ENCODE measurements at places on chromosomes 3 and 15. TPM values are rescaled to one million over a fixed set of nuclear protein-coding genes. Genes with fewer than 3 reads are reported as not detected.

The NDUFB5 gene
- 304 TPM for total RNA-seq

DNA sequence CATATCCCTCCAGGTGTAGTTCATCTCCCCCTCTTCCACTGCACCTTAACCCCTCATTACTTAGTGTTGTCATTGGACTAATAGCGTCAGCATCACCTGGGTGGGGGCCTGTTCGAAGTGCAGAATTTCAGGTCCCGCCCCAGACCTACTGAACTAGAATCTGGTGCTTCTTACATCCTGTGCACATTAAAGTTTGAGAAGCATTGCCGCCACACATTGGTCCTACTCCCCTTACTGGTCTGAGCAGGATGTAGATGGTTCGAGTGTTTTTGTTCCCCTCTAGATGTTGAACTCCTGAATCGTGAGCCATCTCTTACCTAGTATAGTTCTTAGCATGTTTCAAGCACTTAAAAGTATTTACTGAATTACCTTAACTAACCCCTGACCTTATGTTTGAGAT lies 13.2 kb downstream of the KLHL18 start:
- H3K4me1 ChIP-seq: no peaks in the 10 kb centered on the region
- no peak overlapping the region for H3K4me3 ChIP-seq
- no peaks in the 10 kb centered on the region for H3K27me3 ChIP-seq
- DNase-seq: no peak
- H3K27ac ChIP-seq: no peak overlapping the region

- no peak overlapping the region for H3K27ac ChIP-seq
- DNase-seq: no peak
- no peaks in the 10 kb centered on the region for H3K4me1 ChIP-seq
- H3K4me3 ChIP-seq: no peak overlapping the region
- no peaks in the 10 kb centered on the region for H3K27me3 ChIP-seq
These were observed 28.1 kb downstream of the LSAMP start for GRCh38 chr3:116417151-116417550.

DNA sequence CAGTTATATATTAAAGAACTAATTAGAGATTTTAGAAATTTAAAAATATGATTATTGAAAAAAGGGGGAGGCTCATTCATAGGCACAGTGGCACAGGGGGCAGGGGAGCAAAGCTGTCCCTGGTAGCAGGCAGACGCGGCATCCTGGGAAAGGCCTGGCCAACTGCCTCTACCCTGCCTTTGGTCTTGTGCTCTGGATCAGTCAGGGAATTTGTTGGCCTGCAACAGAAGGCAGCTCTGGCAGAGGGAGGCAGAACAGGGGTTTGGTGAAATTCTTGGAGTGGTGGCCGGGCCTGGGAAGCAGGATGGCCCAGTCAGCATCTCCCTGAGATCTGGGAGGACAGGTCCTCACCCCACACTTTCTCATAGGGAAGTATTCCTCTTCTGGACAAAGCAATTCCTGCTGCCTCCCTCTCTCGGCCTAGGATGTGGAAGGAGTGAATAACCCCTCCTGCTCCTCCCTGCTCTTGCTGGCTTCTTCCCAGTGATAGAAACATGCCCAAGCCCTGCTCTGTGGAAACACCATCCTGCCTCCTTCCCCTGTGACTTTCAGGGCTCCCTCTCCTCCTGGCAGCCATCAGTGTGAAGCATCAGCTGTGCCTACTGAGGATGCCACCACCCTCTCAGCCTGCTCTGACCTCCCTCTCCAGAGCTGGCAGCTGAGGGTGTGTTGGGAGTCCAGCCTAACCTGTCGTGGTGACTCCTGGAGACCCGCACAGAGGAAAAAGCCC lies 26.9 kb downstream of the PRR20G start:
- H3K36me3 ChIP-seq: no peaks in the 10 kb centered on the region
- H3K27ac ChIP-seq: no peak overlapping the region
- no peaks in the 10 kb centered on the region for H3K4me1 ChIP-seq
- H3K4me3 ChIP-seq: no peak overlapping the region
- no peaks in the 10 kb centered on the region for H3K27me3 ChIP-seq

GRCh38 chr3:42025370-42026138 lies 63.7 kb upstream of the ULK4 start:
- H3K4me1 ChIP-seq: no peaks in the 10 kb centered on the region
- H3K4me3 ChIP-seq: no peak overlapping the region
- no peaks in the 10 kb centered on the region for H3K27me3 ChIP-seq

GRCh38 chr3:45545476-45545875 lies 49.1 kb upstream of the LIMD1 start:
- H3K36me3 ChIP-seq: no peaks in the 10 kb centered on the region
- H3K27ac ChIP-seq: peak overlapping the region; percentile 50
- no peaks in the 10 kb centered on the region for H3K27me3 ChIP-seq
- no peak overlapping the region for H3K4me3 ChIP-seq

DNA sequence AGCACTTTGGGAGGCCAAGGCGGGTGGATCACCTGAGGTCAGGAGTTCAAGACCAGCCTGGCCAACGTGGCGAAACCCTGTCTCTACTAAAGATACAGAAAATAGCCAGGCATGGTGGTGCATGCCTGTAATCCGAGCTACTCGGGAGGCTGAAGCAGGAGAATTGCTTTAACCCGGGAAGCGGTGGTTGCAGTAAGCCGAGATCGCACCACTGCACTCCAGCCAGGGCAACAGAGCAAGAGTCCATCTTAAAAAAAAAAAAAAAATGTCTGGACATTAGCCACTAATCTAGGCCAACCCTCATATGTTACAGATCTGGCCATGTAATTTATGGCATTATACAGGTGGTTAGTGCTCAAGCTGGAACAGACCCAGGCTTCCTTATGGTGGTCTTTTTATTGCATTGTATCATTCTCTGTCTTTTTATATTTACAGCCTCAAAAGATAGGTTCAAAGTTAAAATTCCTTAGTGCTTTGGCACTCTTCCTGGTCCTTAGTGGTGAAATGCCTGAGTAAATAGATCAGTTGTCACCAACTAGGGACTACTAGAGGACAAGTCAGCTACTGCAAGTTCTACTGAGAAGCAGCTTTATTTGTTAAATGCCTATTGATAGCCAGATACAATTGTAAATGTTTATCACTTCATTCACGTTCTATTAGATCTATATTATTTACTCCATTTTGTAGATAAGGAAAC lies 16.0 kb downstream of the STARD9 start:
- H3K27me3 ChIP-seq: no peaks in the 10 kb centered on the region
- H3K4me3 ChIP-seq: no peak overlapping the region
- H3K27ac ChIP-seq: no peak overlapping the region
- no peak for DNase-seq
- H3K4me1 ChIP-seq: peaks cover 50% of the 10 kb centered on the region

The PDCD10 gene
- total RNA-seq: 40.5 TPM

The NEDD4 gene
- 10.0 TPM for total RNA-seq

GRCh38 chr3:135706758-135707375 lies 258.7 kb upstream of the PPP2R3A start:
- H3K4me3 ChIP-seq: no peak overlapping the region
- no peak overlapping the region for H3K27ac ChIP-seq
- H3K4me1 ChIP-seq: no peaks in the 10 kb centered on the region
- no peaks in the 10 kb centered on the region for H3K27me3 ChIP-seq

GRCh38 chr3:133799794-133800585 lies 5.6 kb upstream of the SRPRB start:
- no peaks in the 10 kb centered on the region for H3K36me3 ChIP-seq
- H3K27ac ChIP-seq: no peak overlapping the region
- H3K4me1 ChIP-seq: peaks cover 1% of the 10 kb centered on the region
- no peak for DNase-seq

GRCh38 chr3:13189639-13190377 lies 116.6 kb upstream of the IQSEC1 start:
- H3K4me1 ChIP-seq: no peaks in the 10 kb centered on the region
- no peak for DNase-seq
- H3K27me3 ChIP-seq: no peaks in the 10 kb centered on the region
- no peak overlapping the region for H3K4me3 ChIP-seq
- no peak overlapping the region for H3K27ac ChIP-seq

- H3K27me3 ChIP-seq: no peaks in the 10 kb centered on the region
- no peaks in the 10 kb centered on the region for H3K36me3 ChIP-seq
- H3K27ac ChIP-seq: no peak overlapping the region
- no peak for DNase-seq
These were observed 470.1 kb downstream of the MCTP2 start for GRCh38 chr15:94701281-94701985.

DNA sequence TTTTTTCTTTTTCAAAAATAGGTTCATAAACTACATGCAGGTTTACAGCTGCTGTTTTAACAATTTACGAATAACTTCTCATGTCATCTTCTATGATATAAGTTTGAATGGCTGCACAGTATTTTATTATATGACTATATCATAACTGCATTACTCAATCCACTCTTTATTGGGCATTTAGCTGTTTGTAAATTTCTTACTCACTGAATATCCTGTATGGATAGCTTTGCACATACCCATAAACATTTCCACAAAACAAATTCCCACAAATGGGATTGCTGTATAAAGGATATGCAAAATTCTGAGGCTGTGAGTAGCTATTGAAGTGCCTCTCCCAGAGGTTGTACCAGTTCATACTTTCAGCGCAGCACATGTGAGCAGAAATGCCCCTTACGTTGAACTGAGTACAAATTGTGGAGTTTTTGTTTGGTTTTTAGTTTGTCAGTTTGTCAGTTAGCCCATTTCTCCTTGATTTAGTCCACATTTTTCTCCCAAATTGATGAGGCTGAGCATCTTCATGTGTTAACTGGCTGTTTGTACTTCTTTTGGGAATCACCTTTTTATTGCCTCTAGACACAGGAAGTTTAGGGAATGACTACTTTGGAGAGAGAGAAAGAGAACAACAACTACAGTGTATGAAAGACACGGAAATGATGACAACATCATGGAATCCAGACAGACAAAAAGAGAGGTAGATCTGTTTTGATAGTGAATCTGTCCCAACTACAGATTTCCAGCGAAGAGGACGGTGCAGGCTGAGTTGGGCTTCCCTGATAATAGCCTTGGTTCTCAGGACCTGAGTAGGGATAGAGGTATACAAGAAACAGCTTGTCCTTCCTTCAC lies 24.8 kb downstream of the TTC23 start:
- no peak for DNase-seq
- no peaks in the 10 kb centered on the region for H3K27me3 ChIP-seq
- H3K36me3 ChIP-seq: peaks cover 62% of the 10 kb centered on the region
- H3K4me1 ChIP-seq: no peaks in the 10 kb centered on the region

The OSTN gene
- 0.22 TPM for total RNA-seq

DNA sequence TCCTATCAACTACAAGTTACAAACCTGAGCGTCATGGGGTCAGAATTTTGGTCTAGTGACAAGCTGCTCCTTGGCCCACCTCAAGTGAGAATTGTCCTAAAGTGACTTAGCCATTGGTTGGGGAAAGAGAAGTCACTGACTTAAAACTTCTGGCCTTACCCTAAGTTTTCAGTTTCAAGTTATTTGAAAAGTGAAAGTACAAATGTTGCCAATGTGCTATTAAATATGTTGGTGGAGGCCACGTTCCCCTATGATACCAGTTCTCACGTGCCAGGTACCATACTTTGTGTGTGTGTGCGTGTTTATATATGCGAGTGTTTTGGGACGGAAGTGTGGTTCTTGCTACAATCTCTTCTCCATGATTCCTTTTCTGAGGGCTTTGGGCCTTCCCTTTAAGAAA lies 22.6 kb upstream of the RASGRP1 start:
- H3K36me3 ChIP-seq: no peaks in the 10 kb centered on the region
- H3K4me3 ChIP-seq: no peak overlapping the region
- H3K4me1 ChIP-seq: no peaks in the 10 kb centered on the region
- DNase-seq: no peak
- no peak overlapping the region for H3K27ac ChIP-seq

DNA sequence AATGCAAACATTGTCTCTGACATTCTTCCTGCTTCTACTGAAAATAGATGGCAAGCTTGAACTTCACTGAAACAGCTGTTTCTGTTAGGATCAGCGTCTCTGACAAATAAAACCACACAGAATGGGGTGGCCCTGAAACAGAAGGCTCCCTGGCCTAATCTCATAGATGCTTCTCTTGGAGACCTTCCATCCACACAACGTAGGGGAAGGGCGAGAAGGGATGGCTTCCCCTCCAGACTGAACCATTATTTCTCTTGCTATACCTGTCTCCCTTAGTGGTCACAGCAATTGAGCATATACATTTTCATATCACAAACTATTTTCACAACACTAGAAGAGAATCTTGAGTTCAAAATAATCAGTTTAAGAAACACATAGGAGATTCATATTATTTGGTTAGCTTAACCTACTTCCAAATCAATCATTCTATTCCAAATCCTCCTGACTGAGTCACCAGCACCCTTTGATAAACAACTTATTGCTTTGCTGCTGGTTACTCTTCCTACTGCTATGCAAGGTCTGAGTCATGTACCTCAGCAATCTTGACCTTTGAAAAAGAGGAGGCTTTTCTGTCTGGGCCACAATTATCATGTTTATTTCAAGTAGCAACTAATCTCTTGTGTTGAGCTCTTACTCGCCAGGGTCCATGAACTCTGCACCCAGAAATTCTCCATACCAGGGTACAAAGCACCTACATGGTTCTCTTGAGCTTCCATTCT lies 45.5 kb downstream of the CBLB start:
- no peaks in the 10 kb centered on the region for H3K36me3 ChIP-seq
- H3K27me3 ChIP-seq: no peaks in the 10 kb centered on the region
- H3K4me1 ChIP-seq: peaks cover 58% of the 10 kb centered on the region
- no peak overlapping the region for H3K4me3 ChIP-seq
- H3K27ac ChIP-seq: peak overlapping the region; percentile 92

The SV2B gene
- total RNA-seq: 0.24 TPM

DNA sequence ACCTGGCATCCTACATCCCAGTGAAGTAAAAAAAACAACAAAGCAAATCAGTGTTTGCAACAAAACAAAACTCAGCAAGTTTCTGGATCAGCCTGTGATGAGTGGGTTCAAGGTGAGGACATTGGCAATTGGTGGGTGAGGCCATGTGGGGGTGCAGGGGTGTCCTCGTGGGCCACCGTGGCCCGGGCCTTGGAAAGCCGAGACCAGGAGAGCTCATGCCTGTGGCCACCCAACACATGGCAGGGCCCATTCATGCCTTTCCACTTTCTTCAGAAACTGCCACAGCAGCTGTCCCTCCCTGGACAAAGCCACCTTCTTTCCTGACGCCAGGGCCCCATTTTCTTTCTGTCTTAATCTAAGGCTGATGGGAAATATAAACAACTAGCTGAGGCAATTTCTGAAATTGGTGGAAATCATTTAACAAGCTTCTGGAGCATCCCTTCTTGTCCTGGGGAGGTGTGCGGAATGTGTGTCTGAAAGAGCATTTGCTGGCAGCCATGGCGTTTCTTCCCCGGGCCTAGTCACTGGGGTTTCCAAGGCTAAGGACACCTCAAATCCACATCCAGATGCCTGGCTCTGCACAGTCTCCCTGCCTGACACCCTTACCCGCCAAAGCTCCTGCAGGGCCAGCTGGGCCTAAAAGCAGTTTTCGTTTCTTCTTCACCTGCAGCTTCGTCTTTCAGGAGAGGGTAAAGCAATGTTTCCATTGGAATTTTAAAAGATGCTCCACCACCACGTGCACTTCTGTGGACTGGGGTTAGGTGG lies 34.1 kb upstream of the SFMBT1 start:
- H3K36me3 ChIP-seq: no peaks in the 10 kb centered on the region
- H3K27me3 ChIP-seq: no peaks in the 10 kb centered on the region
- H3K4me3 ChIP-seq: no peak overlapping the region
- DNase-seq: no peak
- peaks cover 16% of the 10 kb centered on the region for H3K4me1 ChIP-seq

The ZNF710 gene
- 5.2 TPM for total RNA-seq

The LDHAL6B gene
- total RNA-seq: not detected

GRCh38 chr3:48711727-48712126 lies 5.3 kb downstream of the IP6K2 start:
- H3K4me3 ChIP-seq: no peak overlapping the region
- no peaks in the 10 kb centered on the region for H3K27me3 ChIP-seq
- H3K36me3 ChIP-seq: peaks cover 31% of the 10 kb centered on the region

The XCR1 gene
- not detected for total RNA-seq
